ENCODE measurements at places on chromosomes 3 and 15.

- peak; percentile 48 for DNase-seq
These were observed 15.9 kb downstream of the IVD start for GRCh38 chr15:40421246-40422157.

- peak; percentile 20 for DNase-seq
These were observed 109.6 kb upstream of the FXR1 start for GRCh38 chr3:180802837-180803236.

DNA sequence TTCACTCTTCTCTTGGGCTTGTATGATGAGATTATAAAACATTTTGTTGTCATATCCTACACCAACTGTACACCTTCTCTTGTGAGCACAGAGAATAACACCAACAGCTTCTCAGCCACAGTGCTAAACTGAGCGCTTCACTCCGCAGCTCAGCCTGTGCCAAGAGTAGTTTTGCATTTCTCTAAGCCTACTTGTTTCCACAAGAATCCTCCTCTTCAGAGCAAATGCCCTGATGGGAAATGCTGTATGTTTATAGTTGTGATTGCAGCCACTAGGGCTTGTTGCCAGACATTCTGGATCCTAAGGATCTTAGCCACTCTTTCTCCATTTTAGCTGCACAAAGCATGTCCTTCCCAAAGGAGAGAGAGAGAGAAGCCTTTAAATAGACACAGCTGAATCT, 138.8 kb upstream of the PLXND1 start:
- no peak for DNase-seq

- peak; percentile 79 for DNase-seq
These were observed 19.5 kb downstream of the TKT start for GRCh38 chr3:53236112-53236841.

- no peak for DNase-seq
These were observed 12.6 kb downstream of the RAB11A start for GRCh38 chr15:65881766-65882434.

- DNase-seq, result no peak
These were observed 80.4 kb upstream of the XCR1 start for GRCh38 chr3:46107682-46108081.

DNA sequence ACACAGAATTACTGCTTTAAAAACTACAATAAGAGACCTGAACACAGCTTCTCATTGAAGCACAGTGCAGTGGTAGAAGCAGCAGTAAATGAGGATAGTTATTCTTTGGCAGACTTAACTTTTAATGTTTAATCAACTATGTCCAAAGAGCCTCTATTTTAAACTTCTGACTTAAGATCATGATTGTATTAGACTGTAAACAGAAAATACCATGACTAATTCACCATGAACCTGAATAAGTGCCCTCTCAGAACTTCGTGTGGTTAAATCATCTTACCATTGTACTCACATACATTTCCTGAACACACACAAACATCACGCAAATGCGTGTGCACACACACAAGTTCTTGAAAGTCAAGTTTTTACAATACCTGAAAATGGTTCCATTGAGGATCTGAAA, 13.9 kb downstream of the CEP152 start:
- peak; percentile 58 for DNase-seq

- no peak for DNase-seq
These were observed 212.1 kb downstream of the ROBO1 start for GRCh38 chr3:79555655-79556054.

GRCh38 chr3:151593928-151594327, 133.1 kb upstream of the IGSF10 start:
- peak; percentile 21 for DNase-seq

DNA sequence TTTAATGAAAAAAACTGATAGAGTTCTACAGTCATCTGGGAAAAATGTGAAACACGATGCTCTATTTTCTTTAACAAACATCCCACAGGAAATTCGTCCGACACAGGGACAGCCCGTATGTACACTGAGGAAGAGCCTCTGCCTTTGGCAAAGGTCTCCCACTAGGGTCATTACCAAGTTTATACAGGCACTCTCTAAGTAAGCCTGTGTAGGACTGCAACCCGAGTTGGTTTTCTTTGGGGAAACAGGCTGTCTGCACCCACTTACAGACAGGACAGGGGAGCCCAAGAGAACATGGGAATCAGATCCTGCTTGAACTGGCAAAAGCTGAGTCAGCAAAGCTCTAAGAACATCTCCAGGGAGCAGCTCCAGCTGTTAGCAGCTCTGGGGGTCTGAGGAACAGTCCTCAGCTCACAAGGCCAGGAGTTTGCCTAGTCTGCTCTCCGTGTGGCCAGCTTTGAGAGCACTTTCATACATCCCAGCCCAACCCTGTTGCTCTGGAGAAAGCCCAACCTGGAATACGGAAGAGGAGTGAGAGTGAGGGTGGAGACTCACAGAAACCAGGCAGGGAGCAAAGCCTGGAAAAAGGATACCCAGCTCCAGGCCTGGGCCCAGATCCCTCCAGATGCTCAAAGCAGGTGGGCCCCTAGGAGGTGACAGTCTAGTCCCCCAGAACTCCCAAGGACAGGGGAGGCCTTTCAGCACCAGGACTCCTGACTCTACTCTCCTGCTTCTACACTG, 1.9 kb downstream of the TBC1D2B start:
- peak; percentile 95 for DNase-seq

Measured in LHCN-M2 (cell line).